ENCODE measurements at places on chromosomes 5 and 9. TPM values are rescaled to one million over a fixed set of nuclear protein-coding genes. Genes with fewer than 3 reads are reported as not detected.

RNF130 gene
- total RNA-seq: 58.8 TPM

PCAT7 gene
- 1.4 TPM for total RNA-seq

GRCh38 chr9:23850690-23851629 lies 24.9 kb upstream of the ELAVL2 start:
- no peak for DNase-seq

DNA sequence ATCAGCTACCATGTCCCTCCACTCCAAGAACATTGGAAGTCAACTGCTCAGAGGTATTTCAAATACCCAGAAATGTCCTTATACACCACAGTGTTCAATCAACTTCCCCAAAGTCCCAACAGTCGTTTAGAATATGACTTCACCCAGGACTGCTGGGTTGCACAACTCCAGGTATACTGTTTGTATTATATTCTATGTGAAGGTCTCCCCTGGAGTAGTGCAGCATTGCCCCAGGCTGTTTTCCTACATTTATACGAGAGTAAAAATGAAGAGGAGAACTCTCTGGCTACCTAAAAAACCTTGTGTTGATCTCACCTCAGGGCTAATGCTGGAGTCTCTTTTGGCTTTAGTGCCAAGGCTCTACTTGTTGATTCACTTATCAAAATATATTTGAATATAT lies 183.6 kb upstream of the MAP3K1 start:
- DNase-seq: no peak

DNA sequence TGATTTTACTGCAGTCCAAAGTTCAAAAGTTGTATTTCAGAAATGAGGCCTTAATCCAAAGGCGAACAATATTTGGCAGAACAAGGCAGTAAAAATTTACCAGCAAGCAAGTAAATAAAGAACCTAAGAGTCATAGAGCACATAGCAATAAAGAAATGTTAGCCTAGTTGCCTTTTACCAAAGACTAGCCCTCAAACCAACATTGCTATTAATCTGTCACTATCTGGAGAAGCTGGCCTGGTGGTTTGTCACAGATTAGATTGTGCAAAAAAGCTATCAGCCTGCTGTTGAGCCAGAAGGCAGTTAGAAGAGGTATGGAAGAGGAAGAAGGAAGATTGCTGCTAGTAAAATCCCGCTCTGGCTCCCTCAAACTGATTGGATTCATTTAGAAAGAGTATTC lies 304.7 kb upstream of the KLF4 start:
- no peak for DNase-seq

DNA sequence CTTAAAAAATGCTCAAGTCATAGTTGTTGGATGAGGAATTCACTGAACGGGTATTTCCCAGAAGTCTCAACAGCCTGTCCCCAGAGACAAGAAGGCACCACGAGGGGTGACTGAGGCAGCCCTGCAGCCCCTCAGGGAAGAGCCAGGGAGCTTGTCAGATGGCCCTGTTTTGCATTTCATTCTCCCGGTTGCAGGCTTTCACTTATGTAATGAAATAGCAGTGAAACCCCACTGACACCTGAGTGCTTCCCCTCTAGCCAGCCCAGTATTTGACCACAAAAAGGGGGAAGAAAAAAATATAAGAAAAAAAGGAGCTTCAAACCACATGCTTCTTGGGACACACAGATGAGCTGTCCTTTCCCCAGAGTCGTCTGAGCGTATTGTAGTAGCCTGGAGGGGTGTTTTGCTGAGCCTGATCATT lies 75.3 kb upstream of the IL12B start:
- DNase-seq: no peak

DNA sequence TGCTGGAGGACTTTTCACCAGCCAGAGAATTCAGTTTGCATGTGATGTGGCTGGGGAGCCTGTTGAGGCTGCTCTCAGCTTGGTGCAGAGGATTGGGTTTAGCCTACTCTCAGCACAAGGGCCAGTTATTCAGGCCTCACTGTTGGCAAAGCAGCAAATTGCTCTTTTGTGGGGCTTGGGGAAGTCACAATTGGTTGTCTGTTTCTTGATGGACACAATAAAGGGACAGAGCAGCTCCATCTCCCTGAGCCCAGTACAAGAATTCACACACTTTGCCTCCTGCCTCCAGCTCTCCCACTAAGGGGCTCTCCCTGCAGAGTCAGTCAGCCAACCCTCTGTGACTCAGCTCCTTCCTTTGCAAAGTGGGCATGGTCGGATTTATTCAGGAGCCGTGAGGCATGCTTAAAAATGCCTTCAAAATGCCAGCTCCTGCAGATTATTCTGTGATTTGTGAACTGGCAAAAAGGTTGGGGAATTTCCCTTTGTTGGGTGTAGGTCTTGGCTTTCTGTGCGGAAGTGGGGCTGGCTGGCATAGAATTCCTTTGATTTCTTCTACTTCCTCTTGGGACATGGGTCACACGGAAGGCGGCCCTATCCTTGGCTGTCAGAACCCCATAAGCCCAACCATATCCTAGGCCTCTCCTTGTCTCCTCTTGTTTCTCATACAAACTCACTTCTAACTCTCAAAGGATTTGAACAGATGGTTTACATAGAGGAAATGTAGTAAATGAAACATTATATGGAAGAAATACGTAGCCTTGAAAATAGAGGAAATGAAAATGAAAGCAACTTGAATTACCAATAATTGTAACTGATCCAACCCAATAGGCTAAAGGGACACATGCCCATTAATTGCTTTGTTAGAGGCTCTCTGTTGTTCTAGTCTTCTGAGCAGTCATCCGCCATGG lies 118.7 kb upstream of the CD180 start:
- DNase-seq: peak; percentile 55

FAM174A gene
- 73.0 TPM for total RNA-seq

- no peak for DNase-seq
Measured at GRCh38 chr5:107154593-107154992, 516.1 kb downstream of the EFNA5 start.

DNA sequence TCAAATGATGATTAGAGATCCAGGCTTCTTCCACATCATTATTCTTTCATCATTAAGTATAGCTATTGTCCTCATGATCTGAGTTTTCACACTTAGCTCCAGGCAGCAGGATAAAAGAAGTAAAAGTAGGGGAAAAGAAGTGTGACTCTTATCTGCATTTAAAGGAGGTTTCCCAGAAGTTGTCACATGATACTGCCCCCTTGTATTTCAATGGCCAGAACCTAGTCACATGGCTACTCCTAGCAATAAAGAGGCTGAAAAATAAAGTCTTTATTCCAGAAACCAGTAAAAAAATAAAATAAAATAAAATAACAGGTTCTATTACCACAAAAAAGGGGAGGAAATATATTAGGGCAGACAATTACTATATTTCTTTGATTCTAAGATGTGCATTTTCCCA lies 5.3 kb upstream of the NDUFS4 start:
- no peak for DNase-seq

PCDHB14 gene
- 7.7 TPM for total RNA-seq

- peak; percentile 82 for DNase-seq
Measured at GRCh38 chr9:107750741-107751566, 261.4 kb upstream of the KLF4 start.

DNA sequence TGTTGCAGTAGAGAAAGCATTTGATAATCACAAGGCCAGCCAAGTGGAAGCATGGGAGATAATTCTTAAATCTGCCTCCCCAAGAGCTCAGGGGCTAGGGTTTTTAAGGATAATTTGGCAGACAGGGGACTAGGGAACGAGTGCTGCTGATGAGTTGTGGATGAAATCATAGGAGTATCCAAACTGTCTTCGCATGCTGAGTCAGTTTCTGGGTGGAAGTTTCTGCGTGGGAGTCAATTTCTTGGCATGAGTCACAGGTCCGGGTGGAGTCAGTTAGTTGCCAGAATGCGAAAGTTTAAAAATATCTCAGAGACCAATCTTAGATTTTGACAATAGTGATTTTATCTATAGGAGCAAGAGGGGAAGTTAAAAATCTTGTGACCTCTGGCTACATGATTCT lies 112.6 kb downstream of the TMC1 start:
- no peak for DNase-seq

GRCh38 chr5:35617435-35618303 lies at the start of gene SPEF2:
TSS of gene SPEF2 (plus strand) at chr5:35617863. CDS start at chr5:35617998, 135 bp downstream.
- peak; percentile 92 for DNase-seq

Measured in Caki2 (cell line).